ENCODE measurements at places on chromosomes 6 and 20.

GRCh38 chr6:56695702-56696101, 53.0 kb upstream of the DST start:
- no peak for DNase-seq

DNA sequence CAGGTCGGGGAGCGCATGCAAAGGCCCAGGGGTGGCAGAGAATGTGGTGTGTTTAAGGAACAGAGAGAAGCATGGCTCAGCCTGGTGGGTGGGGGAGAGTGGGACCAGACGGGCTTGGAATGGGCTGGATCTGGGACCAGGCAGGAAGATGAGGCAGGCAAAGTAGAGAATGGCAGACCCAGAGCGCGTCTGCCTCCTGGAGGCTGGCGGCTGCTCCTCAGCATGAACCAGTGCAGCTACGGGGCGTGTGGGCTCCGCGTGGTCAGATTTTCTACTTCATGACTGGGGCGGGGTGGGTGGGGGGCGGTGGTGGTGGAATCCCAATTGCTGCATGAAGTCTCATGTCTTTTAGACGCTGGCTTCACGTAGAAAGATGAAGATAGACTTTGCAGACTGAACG, 135.6 kb downstream of the TFAP2C start:
- no peak for DNase-seq

GRCh38 chr6:101454106-101454676, 60.7 kb downstream of the GRIK2 start:
- no peak for DNase-seq

GRCh38 chr20:8094850-8095249, 37.2 kb upstream of the PLCB1 start:
- DNase-seq, result no peak

GRCh38 chr6:99270826-99271225, 78.6 kb downstream of the FAXC start:
- DNase-seq, result no peak

DNA sequence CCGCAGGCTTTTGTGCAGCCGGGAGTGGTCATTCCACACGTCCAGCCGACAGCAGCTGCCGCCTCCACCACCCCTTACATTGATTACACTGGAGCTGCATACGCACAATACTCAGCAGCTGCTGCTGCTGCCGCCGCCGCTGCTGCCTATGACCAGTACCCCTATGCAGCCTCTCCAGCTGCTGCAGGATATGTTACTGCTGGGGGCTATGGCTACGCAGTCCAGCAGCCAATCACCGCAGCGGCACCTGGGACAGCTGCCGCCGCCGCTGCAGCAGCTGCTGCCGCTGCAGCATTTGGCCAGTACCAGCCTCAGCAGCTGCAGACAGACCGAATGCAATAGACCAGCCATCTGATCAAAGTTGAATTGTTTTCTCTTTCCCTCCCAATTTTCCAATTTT, 10.6 kb downstream of the RBM24 start:
- no peak for DNase-seq

DNA sequence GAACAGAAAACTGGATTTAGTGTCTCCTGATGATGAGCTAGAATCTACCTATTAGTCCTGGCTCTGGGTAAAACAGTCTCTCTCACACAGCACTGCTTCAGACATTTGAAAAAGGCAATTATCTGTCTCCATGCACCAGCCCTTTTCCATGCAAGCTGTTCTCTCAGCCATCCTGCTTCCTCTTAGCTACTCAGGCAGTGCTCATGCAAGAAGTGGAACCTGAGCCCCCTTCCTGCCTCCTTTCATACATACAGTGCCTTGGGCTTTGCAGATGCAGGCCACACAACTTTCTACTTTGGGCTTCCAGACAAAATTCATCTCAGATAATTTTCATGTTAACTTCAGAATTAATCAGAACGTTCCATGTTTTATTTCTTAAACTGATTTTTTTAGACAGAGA, 151.3 kb downstream of the RALGAPA2 start:
- no peak for DNase-seq

- no peak for DNase-seq
These were observed 380.0 kb upstream of the FLRT3 start for GRCh38 chr20:14717134-14717999.

DNA sequence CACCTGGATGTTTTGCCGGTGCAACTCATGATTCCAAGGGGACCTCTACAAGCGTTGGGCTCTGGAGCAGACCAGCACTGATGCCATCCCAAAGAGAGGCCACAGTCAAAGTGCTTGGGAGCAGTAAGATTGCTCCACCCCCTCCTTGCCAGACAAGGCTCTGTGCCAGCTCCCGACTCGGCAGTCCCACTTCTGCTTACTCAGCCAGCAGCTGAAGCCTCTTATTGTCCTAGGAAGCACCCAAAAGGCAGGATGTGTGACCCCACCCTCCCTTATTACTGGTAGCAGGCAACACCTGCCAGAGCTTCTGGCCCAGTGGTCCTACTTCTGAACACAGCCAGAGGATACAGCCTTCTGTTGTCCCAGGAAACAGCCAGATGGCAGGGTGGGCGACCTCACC, 614.2 kb downstream of the TENT5A start:
- DNase-seq, result no peak

DNA sequence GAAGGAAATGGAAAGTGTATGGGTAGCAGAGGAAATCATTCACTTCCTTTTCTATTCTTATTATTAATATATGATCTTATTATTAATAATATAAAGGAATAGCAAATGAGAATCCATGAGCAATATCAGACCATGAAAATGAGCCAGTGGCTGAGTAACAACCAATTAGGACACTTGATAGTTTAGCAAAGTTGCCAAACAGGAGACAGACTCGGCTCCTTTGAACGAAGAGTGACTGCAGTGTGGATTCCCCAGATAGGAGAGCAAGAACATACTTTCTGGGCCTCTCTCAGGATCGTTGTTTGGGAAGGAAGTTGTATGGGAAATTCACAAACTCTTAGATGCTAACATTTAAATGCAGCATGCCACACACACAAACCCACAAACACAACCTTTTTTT, 222.0 kb downstream of the KHDC1L start:
- DNase-seq, result no peak

- DNase-seq, result no peak
These were observed 3.3 kb downstream of the HNF4A start for GRCh38 chr20:44358776-44359175.

DNA sequence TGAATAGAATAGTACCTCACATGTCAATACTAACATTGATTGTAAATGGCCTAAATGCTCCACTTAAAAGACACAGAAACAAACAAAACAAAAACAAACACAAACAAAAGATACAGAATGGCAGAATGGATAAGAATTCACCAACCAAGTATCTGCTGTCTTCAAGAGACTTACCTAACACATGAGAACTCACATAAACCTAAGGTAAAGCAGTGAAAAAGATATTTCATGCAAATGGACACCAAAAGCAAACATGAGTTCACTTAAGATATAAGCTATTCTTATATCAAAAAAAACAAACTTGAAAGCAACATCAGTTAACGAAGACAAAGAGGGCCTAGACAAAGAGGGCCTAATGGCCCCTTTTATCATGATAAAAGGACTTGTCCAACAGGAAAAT, 47.3 kb upstream of the ZNF133 start:
- no peak for DNase-seq

DNA sequence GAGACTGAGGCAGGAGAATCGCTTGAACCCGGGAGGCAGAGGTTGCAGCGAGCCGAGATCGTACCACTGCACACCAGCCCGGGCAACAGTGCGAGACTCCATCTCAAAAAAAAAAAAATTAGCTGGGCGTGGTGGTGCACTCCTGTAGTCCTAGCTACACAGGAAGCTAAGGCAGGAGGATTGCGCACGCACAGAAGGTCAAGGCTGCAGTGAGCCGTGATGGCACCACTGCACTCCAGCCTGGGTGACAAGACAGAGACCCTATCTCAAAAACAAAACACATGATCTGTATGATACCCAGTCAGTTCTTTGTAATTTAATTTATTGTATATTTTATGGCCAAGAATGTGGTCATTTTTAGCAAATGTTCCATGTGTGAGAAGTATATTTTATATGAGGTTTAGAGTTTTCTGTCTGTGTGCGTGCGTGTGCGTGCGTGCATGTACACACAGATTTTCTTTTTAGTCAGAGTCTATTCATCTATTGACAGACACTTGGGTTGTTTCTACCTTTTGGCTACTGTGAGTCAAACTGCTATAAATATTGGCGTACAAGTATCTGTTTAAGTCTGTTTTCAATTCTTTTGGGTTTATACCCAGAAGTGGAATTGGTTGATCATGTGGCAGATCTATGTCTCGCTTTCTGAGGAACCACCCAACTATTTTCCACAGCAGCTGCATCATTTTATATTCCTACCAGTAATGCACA, 22.2 kb upstream of the MYL9 start:
- DNase-seq, result no peak

DNA sequence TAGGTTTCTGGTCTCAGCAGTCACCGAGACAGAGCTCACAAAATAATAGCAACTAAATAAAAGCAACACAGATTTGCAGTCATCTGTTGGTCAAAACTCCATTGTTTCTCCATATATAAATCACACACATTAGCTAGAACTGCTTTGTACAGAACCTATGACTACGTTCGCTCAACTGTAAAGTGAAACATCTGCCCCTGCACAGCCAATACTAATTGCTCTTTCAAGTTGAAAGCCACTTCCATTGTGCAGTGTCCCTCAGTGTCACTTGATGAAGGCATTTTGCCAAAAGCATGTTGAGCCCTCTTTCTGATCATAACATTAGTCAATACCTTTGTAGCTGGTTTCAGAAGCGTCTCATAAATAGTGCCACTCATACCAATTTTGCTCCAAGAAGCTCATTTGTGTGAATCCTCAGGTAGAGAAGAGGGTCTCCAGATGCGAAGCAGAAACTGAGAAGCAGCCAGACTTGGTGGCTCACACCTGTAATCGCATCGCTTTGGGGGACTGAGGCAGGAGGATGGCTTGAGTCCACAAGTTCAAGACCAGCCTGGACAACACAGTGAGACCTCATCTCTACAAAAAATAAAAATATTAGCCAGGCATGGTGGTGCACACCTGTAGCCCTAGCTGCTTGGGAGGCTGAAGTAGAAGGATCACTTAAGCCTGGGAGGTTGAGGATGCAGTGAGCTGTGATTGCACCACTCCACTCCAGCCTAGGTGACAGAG, 68.9 kb downstream of the PERP start:
- DNase-seq, result no peak

- DNase-seq, result no peak
These were observed 189.0 kb downstream of the NFATC2 start for GRCh38 chr20:51353491-51353890.

DNA sequence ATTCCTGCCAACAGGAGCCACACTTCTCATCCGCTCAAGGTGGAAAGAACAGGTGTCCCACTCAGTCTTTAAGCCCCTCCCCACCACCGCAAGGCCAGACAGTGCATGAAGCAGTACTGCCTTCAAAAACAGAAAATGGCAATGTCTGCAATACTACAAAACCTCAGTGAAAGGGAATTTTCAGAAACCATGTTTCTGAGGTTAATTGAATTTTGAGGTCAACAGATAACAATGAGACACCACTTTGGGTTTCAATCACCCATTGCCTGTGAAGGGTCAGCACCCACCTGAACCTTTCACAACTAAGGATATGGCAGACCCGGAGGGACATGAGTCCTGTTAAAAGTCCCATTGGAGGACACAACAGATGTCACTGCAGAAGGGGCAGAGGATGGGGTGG, 13.0 kb downstream of the ZC3H12D start:
- no peak for DNase-seq

DNA sequence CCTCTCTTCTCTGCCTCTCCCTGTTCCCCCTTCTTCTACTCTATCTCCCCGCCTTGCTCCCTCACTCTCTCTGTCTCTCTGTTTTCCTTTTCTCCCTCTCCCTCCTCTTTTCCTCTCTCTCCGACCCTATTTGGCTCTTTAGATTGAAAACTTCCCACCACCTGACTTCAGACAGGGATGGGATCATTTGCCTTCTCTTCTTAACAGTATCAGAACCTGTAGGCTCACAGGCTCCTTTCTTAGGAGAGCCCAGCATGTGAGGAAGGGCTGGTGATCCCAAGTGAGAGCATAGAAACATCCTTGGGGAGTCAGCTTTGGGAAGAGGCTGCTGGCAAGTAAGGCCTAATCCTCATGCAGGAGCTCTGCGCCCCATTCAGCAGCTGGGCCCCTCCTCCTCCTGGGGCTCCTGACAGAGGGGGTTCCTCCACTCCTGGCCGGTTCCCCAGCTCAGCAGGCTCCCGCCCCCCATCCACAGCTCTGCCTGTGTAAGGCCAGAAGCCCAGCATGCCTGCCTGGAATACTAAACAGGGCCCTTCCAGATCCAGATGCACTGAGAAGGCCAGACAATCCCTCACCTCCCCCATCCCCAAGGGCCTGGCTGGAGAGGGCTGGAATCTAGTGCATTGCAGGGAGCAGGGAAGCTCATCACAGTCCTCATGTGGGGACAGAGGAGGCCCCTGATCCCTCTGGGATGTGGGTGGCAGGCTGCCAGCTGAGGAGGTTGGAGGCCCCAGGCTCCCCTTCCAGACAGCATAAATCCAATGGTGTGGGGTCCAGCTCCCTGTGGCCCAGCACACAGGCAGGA, 93.4 kb downstream of the PTPRT start:
- no peak for DNase-seq

GRCh38 chr20:45920462-45921336, 8.7 kb upstream of the PLTP start:
- no peak for DNase-seq

- peak; percentile 71 for DNase-seq
These were observed 623 bp downstream of the MYBL2 start for GRCh38 chr20:43667341-43668132.

All from hematopoietic multipotent progenitor cell treated with erythropoietin and hydrocortisone succinate and interleukin-3 and kit ligand, for 8 days (in vitro differentiated cells).